Esophagus muscularis mucosa (tissue), 4 donors: ENCODE measurements at places on chromosomes 16 and 17. TPM values are rescaled to one million over a fixed set of nuclear protein-coding genes. Genes with fewer than 3 reads are reported as not detected.

The OR1A1 gene
- not detected for total RNA-seq

The PSME3 gene
- 91.5 TPM for total RNA-seq

- DNase-seq, result peak; percentile 99
Measured at GRCh38 chr17:42609182-42609813, at the start of the genes RETREG3 and TUBG1. TSS of gene RETREG3 (minus strand) at chr17:42609374. CDS start at chr17:42609324, 50 bp downstream. TSS of gene TUBG1 (plus strand) at chr17:42609683. CDS start at chr17:42609738, 55 bp downstream.

- DNase-seq, result no peak
Measured at GRCh38 chr17:49881054-49881402, 33.2 kb upstream of the TAC4 start.

GRCh38 chr17:67125417-67125816 lies 81.1 kb downstream of the CACNG1 start:
- DNase-seq, result no peak

DNA sequence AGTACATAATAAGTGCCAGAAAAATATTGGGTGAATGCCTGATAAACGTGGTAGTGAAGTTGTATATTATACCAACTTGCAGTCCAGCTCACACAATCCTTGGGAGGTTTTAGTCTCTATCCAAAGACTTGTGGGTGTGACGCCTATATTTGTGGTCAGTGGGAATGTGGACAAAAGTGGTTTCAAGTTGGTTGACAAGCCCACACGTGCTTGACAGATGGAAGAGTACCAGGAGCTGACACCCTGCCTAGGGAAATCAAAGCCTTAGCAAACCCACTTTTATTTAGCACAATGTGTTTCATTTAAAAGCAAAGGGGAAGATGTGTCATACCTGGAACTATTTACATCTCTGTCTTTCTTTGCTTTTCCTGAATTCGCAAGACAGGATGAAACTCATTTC lies 79.0 kb downstream of the CA10 start:
- DNase-seq, result no peak

DNA sequence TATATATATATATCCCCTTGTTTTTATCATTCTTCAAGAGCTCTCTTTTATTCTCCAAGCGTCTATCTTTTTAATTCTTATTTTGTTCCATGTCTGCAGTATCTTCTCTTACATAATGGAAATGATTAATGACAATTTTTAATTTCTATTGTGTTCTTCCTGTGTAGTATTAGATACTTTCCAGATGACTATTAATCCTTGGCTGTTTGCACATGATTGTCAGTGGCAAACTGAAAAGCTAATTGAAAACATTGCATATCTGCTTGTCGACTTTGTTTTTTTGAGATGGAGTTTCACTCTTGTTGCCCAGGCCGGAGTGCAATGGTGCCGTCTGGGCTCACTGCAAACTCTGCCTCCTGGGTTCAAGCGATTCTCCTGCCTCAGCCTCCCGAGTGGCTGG lies 124.7 kb downstream of the BCAS3 start:
- DNase-seq, result no peak

- DNase-seq, result no peak
Measured at GRCh38 chr17:50087246-50087911, 7.8 kb upstream of the PDK2 start.
